ENCODE measurements at places on chromosomes 4 and X.

DNA sequence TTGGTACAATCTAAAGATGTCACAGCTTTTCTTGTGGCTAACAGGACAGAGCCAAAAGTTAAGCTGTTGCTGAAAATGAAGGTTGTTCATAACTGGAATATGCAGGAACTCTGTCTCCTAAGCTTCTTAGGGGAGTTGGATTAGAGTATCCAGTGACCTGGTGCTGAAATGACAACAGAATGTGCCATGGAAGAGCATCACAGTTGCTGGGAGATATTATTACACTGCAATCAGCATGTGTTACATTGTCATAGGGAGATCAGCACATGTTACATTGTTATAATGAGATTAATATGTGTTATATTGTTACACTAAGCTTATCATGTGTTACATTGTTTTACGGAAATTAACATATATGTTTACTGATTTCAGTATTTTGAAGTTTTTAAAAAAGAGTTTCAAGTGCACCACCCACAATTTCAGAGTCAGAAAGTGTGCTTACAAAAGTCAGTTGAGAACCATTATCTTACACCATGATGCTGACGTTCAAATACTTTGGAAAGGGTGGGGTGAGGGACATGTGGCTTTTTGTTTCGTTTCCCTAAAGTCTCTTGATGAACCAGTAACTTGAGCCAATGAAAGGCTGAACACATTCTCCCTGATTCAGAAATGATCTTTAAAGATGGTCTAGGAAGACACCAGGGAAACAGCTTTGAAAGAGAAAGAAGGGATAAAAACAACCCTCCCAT is 113.4 kb downstream of the DRD5 start:
- DNase-seq: no peak

DNA sequence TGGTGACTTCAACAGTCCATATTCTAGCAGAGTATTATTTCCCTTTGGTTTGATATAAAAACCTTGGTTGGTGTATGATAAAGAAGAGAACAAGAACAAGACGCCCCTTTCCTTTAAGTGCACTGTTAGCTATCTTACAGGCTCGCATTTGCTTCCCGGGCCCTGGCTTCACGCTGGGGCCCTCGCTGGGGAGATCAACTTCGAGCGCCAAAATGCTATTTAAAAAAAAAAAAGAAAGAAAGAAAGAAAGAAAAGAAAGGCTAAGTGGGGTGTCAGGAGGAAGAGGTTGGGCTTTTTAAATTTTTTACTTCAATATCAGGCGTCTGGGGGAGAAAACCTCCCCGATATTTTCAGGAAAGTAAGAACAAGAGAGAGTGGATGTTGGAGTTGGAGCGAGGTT is 11.7 kb downstream of the ARX start:
- no peak for DNase-seq

GRCh38 chrX:31497086-31497485 is 425.2 kb upstream of the FTHL17 start:
- no peak for DNase-seq

GRCh38 chr4:81355136-81355535 is 116.6 kb downstream of the RASGEF1B start:
- DNase-seq: no peak

DNA sequence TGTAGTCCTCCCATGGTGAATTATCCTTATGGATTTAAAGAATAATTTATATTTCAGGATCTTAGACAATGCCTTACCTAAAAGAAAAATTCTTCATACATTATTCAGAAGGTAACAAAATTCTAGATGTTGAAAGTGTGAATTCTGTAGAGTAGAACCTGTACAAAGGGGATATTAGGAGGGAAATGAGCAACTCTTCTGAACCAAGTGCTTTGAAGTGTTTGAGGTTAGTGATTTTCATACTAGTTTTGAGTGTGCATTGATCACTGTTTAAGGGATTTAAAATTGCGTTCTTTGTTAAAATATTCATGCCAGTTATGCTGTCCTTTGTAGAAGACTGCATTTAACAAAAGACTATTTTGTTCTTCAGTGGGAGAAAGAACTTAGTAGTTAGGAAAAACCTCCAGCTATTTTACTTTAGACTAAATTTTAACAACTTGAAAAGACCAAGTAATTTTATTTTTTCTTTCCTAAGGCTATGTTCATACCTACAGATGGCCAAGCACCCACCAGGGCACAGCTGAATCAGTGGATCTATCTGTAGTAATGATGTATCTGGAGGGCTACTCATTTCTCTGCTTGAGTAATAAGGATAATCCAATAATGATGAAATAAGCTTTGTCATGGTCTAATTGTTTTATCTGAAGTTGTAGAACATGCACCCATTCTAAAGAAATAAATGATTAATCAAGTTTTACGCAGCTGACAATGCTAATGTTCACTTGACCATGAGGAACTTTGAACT is 134.3 kb upstream of the RPS6KA6 start:
- DNase-seq: no peak

GRCh38 chr4:135277980-135278315 is 1076.4 kb upstream of the PABPC4L start:
- no peak for DNase-seq

- no peak for DNase-seq
These were observed 114.7 kb downstream of the COX18 start for GRCh38 chr4:72954811-72955210.

DNA sequence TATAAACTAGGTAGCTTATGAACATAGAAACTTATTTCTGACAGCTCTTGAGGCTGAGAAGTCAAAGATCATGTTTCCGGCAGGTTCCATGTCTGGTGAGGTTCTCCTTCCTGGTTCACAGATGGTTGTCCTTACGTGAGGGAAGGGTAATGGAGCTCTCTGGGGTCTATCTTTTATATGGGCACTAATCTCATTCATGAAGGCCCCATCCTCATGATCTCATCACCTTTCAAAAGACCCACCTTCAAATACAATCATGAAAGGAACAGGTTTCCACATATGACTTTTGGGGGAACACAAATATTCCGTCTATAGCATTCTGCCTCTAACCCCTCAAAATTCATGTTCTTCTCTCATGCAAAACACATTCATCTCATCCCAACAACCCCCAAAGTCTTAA is 264.7 kb downstream of the PTTG2 start:
- DNase-seq: no peak

GRCh38 chr4:113371111-113371510 is 321.7 kb downstream of the ANK2 start:
- DNase-seq: no peak

DNA sequence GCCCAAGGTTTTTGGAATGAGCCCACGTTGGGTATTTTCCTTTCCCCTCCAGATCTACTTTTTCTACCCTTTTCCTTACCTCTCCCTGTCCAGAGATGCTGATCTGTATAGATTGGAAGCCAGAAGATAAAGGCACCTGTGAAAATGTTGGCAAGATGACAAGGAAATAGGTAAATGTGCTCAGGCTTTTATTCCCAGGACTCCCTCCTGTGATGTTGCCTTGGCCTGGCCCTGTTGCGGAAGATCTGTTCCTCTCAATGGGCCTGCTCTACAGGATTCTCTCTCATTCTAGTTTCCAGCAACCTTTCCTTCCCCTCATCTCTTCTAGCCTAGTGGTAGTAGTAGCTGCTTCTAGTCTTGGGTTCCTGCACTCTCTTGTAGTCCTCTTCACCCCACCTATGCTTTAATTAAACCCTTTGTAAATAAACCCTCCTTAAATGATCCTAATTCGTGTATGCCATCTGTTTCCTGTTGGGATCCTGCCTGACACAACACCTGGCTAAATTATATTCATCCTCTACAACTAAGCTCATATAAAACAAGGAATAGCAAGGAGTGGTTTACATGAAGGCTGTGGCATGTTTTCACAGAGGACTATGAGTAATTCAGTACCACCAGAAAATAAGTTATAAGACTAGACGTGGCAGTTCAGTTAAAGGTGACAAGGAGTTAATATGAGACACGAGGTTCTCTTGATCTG is 95.7 kb upstream of the MAOA start:
- no peak for DNase-seq

- no peak for DNase-seq
These were observed 2188.9 kb upstream of the TENM3 start for GRCh38 chr4:180054291-180054690.

- DNase-seq: no peak
These were observed 38.0 kb upstream of the COX7B2 start for GRCh38 chr4:46946919-46947536.

DNA sequence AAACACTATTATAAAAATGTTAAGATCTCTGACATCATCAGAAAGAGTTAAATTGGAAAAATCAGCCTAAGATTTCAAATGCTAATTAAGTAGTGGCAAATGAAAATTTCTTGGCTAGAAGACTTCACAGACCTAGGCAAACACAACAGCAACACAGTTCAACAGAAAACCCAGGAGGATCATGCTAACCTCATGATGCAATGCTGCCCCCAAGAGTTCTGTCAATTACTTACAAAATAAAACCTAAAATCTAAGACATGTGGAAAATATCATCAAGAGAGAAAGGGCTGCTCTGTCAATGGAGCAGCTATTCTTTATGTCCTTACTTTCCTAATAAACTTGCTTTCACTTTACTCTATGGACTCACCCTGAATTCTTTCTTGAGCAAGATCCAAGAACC is 21.0 kb downstream of the S100G start:
- no peak for DNase-seq

DNA sequence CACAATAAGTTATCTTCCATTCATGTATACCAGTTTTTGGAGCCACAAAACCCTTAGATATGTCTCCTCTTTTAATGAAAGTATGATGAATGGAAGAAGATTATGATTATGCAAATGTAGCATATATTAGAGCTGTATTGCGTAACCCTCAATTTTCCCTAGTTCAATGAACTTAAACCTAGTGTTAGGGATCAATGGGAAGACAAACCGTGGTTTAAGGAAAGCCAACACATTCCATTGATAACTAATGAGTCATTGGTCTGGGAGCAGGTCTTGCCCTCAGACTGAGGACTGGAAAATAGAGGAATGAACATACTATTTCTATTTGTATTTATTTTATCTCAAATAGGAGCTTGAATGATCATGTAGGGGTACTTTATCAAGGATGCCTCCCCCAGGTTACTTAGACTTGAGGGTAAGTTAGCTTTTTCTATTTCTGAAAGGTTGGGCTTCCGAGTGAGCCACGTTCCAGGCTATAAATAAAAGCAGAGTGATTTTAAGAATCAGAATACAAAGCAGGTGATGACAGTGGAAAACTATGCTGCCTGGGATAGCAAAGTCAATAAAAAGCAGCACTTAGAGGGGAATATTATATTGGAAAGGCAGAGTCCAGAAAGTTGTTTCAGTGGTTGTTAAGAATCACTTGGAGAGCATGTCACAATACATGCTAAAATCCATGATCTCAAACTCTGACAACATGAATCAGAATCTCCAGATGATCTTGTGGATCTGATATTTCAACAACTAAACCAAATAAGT is 356.0 kb downstream of the ADAM29 start:
- DNase-seq: no peak

GRCh38 chr4:140156529-140157171 is 2.7 kb upstream of the MAML3 start:
- DNase-seq: no peak

DNA sequence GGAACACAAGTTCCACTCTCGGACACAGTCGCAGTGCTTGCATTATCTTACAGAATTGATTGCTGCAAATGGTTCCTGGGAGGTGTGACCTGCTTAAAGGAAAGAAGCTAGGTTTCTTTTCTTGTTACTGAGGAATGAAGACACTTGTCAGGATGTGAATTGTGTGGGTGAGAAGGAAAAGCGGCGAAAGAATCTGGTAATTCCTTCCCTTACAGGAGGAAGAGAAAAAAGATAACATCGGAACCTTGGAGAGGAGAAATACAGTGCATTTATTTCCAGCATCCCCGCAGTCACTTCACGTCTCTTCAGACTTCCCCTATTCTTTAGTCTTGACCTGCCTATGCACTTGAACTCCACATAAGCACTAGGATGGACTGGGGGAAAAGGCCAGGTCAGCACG is 389 bp upstream of the CCSER1 start:
- no peak for DNase-seq

DNA sequence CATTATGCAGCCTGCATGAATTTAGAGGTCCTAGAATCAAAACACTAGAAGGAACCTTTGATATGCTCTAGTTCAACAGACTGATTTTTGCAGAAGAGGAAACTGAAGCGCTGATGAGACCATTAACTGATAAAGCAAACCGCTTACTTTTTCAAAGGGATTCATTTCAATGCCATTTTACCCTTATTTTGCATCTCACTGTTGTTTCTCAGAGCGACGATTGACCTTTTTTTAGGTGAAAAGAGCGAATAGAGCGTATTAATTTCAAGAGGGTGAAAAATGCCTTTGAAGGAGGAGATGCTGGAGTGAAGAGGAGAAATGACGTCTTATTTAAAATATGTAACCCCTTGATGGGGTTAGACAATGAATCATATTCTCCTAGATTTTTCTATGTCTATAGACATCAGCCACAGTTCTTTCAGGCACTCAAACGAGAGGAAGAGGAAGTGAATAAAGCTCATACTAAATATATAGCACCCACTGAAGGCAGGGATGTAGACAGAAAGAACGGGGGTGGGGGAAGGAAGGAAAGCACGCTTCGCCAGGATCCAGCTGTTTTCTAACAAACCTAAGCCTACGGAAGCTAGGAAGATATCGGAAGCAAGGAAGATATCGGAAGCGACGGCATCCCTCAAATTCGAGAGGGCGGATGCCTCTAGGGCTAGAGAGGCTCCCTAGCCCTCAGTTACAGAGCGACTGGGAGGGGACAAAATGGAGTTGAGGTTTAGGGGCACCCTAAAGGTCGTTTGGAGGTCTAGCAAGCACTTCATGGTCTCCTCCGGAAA is 848 bp downstream of the ACSL4 start:
- DNase-seq: no peak
